Activated naive CD4-positive, alpha-beta T cell treated with anti-CD3 and anti-CD28 coated beads, Interleukin-2, amount 50 U/mL, for 16 hours (primary cell): ENCODE measurements at places on chromosomes 2 and 18.

DNA sequence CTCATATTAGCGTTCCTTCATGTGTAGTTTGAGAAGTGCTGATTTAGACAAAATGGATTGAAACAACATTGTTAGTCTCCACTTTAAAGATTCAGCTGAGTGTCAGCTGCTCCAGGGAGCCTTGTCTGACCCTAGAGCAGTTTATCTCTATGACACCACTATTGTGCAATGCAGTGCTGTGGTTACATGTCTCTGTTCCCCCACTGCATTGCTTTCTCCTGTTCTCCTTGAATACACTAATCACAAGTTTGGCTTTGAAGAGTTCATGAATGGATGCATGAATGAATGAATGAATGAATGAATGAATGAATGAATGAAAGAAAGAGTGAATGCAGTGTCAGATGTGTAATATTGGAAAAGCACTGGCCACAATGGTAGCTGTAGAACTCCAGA, 38.3 kb downstream of the GCG start:
- DNase-seq, result no peak

- DNase-seq, result no peak
Observed at GRCh38 chr2:34567128-34567527, 968.0 kb upstream of the FAM98A start.

DNA sequence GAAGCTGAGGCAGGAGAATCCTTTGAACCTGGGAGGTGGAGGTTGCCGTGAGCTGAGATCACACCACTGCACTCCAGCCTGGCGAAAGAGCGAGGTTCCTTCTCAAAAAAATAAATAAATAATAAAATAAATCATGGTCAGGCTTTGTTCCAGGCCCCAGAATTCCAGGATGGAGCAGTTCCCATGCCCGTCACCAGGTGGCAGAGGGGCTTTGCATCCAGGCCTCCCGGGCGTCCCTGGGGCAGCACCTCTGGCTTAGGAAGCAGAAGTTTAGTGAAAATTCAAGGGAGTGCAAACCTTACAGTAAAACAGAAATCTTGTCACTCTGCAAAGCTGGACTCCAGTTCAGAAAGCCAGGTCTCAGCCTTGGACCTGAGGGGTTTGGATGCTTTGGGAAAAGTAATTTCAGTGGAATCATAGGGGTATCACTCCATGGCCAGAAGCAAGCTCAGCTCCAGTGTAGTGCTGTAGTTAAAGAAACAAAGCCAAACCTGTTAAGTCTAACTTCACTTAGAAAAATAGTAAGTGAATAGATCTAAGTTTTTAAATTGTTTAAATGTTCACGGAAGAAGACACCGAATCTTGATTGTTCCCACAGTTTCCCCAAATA, 512.7 kb downstream of the CMPK2 start:
- DNase-seq, result no peak

- no peak for DNase-seq
Observed at GRCh38 chr2:217999595-217999959, 3.2 kb downstream of the TNS1 start.

DNA sequence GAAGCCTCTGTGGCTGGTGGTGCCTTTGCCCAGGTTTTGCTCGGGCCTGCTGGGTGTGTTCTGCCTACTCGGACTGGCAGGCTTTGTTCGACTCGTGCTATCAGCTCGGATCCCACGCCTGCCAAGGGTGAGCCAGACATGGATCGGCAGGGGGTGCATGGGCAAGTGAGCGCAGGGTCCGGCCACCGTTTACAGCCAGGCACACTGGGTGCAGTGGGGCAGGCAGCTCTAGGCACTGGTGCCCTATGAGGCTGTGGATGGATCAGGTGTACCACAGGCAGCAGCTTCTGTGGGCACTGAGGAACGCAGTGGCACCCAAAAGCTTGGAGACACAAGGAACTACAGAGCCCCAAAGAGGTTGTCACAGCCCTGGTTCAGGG, 25.6 kb downstream of the MARCHF7 start:
- DNase-seq, result no peak

DNA sequence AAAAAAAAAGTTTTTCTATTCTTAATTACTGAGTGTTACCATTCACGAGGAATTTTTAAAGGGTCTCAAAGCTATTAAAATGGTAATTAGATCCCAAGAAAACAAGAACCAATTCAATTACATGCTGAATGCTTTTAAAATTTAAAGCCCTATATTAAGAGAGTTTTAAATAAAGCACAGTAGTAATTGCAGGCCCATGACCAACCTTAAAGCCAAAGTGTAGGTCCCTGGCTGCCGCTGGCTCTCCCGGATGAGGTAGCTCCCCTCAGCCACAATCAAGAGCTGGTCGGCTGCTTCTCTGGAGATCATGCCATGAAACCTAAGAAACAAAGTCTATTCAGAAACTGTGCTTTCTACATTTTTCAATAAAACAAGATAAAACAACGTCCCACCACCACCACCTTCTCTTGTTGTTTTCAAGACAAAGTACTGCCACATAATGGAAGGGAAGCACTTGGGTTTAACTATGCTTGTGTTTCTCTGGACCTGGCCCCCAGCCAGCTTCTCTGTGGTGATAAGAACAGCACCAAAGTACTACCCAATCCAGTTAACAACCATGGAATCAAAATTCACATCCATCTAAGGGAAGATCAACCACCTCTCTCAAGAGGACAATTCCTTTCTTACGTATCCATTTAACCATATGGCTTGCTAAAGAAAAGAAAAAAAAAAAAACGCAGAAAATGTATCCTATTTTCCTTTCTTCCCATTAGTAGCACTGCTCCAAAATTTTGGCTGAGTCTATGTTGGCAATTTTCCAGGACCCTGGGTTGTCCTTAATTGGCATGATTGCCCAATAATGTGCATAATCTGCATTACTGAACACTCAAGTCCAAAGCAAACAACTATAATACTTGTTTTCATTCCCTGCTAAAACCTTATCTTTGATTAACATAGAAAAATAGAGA, 90.1 kb downstream of the CHN1 start:
- DNase-seq, result no peak

DNA sequence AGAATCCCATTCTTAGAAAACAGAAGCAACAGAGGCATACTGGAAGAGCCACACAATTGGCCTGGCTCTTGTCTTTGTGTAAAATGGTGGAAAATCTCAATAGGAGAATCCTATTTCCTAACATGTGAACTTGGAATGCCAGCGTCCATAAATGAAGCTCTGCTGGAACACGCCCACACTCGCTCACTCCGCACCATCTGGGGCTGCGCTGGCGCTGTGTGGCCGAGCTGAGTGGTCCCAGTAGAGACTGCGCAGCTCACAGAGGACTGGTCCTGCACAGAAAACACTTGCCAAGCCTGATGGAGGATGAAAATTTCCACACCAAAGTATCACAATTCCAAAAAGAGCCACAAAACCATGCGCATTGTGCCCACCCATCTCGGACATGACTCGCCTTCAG, 56.2 kb downstream of the PXDN start:
- DNase-seq, result no peak

- no peak for DNase-seq
Observed at GRCh38 chr2:32958821-32959220, 12.1 kb downstream of the LTBP1 start.

- no peak for DNase-seq
Observed at GRCh38 chr2:138949517-138949916, 169.3 kb upstream of the NXPH2 start.

GRCh38 chr2:144111437-144111836, 408.5 kb downstream of the ZEB2 start:
- no peak for DNase-seq

DNA sequence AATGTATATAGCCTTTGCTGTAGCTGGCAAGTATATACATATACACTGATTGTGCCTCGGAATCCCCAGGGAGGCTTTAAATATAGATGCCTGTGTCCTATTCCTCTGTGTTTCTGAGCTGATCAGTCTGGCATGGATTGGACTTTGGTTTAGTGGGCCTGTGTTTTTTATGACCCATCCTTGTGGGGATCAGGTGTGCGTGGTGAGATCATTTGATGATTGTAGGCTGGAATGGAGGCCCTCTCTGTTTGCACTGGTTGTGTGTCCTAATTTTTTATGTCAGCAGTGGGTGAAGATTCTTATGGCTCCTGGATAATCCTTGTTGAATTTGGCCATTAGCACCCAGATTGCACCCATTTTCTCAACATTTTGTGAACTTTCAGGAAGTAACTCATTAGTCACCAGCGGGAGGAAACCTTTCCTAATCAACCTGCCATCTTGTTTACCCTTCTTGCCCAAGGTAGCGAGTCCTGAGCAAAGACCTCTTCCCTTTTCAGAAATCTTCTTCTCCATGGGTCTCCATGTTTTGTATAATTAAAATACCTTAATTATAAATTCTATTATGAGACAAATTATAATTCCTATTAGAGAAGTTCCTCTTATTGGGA, 75.8 kb downstream of the UGGT1 start:
- DNase-seq, result no peak

- no peak for DNase-seq
Observed at GRCh38 chr2:183059561-183059960, 19.0 kb upstream of the DUSP19 start.

DNA sequence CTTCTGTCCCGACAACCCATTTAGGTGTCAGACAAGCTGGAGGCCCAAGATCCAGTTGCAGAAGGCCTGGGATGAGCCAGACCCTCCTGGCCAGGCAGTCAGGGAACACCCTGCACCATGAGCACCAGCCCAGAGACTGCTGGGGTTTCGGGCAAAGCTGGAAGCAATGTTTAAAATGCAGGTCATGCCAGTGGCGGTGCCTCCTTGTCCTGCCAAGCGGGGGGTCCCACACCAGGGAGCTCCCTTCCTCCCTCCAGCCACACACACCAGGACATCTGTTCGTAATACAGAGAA, 230.2 kb downstream of the ATAD2B start:
- no peak for DNase-seq

DNA sequence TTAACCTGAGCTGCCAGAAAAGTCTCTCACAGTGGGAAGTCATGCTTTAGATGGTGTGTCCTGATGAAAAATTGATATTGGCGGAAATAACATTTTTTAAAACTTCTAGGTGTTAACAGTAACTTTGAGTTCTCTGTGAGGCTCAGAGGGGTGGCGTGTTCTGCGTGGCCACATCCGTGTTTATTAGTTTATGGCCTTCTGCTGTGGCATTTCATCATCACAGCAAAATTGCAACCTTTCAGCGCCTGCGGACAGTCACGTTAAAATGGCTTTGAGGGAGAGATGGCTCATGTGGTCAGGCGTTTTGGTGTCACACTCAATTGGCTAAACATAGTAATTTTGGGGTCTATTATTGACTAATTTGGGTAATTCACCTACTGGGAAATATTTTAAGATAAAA, 42.4 kb downstream of the KLHL29 start:
- no peak for DNase-seq

GRCh38 chr2:25441353-25441752, 99.6 kb upstream of the DNMT3A start:
- no peak for DNase-seq

- no peak for DNase-seq
Observed at GRCh38 chr2:177282181-177282641, 17.7 kb upstream of the NFE2L2 start.
